ENCODE measurements at places on chromosomes 12 and 14.

GRCh38 chr14:103869406-103870143 lies 22.2 kb upstream of the PPP1R13B start:
- no peak for DNase-seq

- peak; percentile 17 for DNase-seq
Observed at GRCh38 chr12:68175557-68176061, 16.1 kb upstream of the IFNG start.

DNA sequence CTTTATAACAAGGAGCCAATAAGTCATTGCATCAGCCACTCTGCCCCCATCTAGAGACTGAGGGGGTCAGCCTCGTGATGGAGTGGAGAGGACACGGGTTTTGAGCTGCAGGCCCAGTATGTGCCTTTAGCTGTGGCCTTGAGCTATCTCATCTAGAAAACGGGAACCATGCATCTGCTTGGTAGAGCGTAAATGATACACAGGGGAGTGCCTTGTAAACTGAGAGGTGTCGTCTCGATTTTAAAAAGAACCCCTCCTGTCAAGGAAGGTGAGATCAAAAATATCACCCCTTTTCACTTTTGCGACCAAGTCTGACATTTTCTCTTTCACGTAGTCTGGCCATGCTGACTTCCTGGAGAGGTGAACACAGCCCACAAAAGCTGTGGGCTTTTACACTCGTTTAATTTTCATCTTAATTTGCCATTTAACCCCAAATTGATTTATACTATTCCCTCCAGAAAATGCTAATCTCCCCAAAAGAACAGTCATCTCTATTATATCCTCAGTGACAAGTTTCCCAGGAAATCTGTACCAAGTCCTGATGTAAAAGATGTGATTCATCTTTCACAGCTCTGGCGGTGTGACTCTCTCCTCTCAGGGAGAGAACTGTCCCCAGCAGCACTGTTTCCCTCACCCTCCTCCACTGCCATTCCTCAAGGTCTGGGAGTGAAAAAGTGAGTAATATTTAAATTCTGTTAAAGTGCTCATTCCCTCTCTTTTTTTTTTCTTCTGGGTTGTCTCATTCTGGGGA lies 30.6 kb downstream of the VCPKMT start:
- no peak for DNase-seq

GRCh38 chr12:113457185-113457584 lies 14.5 kb downstream of the LHX5 start:
- DNase-seq, result no peak

DNA sequence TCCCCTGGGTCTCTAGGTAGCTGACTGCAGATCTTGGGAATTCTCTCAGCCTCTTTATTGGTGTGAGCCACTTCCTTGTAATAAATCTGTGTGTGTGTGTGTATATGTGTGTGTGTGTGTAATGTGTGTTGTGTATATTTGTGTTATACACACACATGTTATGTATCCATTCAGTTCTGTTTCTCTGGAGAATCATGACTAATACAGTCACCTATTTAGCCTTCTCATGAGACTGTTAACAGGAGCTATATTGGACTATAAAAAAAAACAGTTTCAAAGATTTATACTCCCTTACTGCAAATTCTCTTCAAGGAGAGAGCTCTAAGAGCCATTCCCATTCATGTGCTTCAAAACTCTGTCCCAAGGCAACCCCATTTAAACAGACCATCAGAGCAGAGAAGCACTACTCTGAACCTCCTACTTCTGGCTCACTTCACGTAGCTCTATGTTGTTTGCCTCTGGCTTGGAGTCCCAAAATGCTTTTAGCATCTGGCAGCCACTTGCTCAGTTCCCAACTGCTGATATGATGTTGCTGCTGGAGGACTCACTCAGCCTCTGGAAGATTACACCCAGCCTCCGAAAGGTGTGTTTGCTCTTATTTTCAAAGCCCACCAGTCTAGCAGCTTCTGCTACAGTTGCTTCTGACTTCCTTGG lies 48.7 kb upstream of the KITLG start:
- no peak for DNase-seq

DNA sequence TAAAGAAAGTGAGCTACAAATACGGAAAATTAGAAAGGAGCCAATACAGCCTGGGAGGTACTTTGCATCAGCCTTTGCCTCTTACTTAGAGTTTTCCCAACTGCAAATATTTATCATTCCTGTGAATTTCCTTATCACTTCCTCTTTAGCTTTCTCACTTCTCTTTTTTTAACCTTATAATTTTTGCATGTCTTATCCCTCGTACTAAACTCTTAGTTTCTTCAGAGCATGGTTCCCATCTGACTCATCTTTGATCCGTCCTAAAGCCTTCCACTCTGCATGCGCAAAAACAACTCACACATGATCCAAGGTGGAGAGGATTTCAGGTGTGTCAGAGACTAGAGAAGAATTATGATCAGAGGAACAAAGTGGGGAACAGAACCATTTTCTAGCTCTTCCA lies 9.6 kb upstream of the SNAPC1 start:
- no peak for DNase-seq

DNA sequence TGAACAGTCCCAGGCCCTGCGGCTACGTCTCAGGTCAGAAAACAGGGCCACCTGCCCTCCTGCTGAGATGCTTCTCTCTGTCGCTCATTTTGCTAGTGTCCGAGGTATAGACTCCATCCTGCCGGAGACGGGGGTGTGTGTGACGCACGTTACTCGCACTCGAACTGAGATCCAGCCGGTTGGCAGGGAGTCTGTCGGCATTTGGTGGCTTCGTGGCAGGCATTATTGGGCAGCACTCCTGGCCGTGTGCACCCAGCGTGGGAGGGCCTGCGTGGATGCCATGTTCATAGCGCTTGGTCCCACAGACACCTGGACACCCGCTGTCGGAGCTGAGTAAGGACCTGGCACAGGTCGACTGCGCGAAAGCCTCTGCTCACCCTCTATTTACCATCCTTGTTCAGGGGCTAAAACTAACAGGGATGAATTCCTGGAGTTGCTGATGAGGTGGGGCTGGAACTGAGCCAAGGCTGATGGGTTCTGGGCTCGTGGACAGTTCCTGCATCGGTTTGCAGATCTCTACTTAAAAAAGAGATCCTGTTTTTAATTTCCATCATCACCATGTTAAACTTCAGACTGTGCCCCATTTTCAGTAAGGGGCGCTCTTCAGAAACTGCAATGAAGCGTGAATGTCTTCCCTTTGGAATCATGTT lies 28.6 kb downstream of the AACS start:
- no peak for DNase-seq

- no peak for DNase-seq
Observed at GRCh38 chr12:75812271-75813018, 219.1 kb downstream of the PHLDA1 start.

DNA sequence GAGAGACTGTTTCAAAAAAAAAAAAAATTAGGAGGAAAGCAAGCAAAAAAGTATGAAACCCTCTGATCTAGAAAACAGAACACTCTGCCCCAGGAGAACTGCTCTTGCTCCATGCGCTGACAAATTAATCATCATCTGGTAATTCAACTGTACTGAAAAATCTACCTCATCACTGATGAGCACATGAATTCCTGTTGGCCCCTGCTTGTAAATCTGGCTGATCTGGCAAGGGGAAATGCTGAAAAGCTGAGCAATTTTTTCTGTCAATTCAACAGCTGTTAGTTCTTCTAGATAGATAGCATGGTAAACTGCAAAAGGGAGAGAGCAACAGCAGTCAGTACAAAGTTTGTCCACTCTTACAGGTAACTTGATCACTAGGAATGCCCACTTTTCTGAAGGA lies 15.2 kb upstream of the CSRNP2 start:
- DNase-seq, result no peak

GRCh38 chr12:42396473-42397259 lies 70.7 kb downstream of the PPHLN1 start:
- no peak for DNase-seq

DNA sequence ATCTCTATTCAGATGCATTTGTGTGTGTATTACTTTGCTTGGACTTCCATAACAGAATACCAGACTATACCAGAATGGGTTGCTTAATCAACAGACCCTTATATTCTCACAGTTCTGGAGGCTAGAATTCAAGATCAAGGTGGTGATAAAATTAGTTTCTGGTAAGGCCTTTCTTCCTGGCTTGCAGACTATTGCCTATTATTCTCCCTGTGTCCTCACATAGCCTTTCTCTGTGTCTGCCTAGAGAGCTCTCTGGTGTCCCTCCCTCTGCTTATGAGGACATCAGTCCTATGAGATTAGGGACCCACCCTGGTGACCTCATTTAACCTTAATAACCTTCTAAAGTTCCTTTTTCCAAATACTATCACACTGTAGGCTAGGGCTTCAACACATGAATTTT lies 106.0 kb downstream of the FAR2 start:
- no peak for DNase-seq

DNA sequence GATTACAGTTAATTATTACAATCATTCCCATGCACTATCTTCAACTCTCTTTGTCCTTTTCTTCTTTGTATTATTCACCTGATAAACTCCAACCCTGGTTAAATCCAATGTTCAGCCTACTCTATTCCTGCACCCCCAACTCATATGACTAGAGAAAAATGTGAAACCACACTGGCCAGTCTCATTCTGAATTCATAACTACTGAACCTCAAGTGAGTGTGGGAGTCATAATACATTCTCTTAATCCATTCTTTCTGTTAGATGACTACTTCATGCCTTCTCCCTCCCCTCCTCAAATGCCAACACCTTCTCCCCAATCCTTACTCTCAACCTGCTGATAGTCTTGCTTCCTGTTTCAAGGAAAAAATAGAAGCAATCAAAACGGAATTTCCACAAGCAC lies 22.3 kb upstream of the ITPR2 start:
- no peak for DNase-seq

Data from stimulated activated CD4-positive, alpha-beta T cell treated with anti-CD3 and anti-CD28 coated beads, Interleukin-1b, Interleukin-23, amount 100 ng/mL, for 4 hours (primary cell).